Liver (tissue), 10 donors: ENCODE measurements at places on chromosomes 16 and 17.

GRCh38 chr16:57357330-57358085, 1.1 kb upstream of the CCL22 start:
- no peak for DNase-seq

- no peak for DNase-seq
Observed at GRCh38 chr16:48269011-48269410, 21.7 kb upstream of the ABCC11 start.

DNA sequence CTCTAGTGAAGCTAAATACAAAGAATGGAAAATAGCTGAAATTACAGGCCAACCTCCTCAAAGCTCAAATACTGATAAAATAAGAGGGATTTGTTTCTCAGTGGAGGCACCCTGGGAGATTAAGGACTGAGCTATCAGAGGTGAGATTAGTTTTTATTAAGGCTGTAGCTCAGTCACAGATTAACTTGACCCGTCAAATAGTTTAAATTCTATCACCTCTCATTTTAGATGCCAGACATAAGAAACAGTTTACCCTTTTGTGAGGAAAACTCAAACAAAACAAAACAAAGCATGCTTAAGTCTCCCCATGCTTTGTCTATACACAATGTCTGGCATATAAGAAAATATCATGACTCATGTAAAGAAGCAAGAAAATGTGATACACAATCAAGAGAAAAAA, 208.3 kb upstream of the PMFBP1 start:
- DNase-seq = no peak

DNA sequence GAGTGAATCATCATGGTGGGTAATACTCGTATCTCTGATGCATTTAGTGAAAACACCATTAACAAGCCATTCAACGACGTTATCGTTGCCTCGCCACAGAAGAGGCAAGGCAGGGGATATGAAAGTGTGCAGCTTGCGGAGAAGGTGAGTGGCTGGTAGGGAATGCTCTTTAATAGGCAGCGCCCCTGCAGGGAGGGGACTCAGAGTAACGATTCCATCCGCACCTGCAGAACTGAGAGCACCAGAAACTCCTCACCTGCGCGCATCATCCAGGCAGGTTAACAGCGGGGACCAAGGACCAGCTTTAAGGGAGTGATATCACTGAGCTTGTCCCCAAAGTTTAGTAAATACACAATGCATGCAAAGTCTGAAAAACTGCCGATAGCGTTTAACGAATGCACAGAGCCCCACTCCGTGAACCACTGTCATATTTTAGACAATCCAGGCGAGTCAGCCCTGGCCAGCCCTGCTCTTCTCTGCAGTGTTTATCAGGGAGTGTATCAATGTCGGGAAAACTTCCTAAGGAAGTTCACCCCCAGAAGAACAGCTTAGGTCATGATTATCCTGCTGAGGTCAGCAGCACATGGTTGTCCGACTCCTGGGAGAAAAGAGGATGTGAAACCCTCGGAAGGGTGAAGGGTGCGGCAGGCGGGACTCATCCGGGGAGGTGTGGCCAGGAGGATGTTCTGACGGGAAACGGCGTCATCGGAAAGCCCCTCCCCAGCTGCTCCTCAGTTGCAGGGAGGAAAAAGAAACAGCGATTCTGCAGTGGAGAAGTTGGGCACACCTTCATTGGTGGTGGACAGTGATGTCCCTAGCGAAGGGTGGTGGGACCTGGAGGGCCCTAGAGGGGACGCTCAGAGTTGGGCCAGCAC, 68.5 kb upstream of the DNAH17 start:
- peak; percentile 47 for DNase-seq

DNA sequence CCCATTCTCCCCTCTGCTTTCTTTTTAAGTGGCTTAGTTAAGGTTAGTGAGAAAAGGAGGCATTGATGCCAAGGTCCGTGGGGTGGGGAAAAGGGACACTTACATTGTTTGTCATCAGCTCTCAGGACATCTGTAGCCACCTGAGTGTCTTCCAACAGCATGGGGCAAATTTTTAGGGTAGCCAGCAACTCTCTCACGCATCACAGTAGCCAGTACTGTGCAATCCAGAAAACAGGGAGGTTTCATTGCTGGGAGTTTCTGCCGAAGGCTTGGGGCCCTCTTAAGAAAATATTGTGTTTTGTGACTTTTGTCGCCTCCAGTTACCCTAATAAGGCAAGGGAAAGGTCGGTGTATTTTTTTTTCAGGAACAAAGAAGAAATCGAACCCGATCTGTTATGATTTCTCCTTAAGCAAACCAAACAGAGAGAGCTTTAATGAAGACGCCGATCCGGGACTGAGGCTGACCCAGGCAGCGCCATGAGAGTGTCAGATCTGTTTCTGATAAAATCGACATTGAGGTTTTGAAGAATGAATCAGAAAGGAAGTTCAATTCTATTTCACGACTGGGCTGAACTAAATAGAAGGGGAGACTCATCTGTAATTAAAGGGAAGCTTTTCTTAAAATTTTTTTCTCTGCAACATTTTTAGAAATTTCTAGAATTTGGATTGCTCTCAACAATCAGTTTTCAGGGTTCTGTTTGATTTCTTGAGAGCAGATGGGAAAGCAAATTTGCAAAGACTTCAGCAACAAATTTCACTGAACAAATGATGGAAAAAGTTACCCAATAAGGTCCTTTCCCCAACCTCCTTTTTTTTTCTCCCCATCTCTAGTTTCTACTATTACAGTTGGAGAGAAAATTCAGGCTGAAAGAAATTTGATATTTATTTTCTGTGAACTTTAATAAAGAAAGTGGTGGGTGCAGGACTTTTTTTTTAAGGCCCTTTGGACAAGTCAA, 144.7 kb upstream of the IRX3 start:
- DNase-seq = no peak

GRCh38 chr17:62824290-62825131, 16.4 kb upstream of the MARCHF10 start:
- DNase-seq = no peak

DNA sequence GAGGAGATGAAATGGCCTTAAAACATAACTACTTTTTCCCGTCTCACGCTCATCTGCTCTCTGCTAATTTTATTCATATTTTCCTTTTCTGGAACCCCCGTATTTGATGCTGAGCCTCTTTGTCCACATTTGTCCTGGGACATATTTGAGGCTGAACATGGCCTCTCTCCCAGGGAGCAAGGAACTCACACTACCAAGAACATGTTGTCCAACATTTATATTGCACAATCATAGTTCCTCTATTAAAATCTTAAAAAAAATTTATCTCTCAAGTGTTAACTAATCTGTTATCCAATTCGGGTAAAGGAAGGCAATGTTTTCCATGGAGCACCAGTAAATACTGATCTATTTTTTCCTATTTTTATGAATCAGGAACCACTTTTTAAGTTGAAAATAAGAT, 60.2 kb downstream of the CMC2 start:
- DNase-seq = no peak

DNA sequence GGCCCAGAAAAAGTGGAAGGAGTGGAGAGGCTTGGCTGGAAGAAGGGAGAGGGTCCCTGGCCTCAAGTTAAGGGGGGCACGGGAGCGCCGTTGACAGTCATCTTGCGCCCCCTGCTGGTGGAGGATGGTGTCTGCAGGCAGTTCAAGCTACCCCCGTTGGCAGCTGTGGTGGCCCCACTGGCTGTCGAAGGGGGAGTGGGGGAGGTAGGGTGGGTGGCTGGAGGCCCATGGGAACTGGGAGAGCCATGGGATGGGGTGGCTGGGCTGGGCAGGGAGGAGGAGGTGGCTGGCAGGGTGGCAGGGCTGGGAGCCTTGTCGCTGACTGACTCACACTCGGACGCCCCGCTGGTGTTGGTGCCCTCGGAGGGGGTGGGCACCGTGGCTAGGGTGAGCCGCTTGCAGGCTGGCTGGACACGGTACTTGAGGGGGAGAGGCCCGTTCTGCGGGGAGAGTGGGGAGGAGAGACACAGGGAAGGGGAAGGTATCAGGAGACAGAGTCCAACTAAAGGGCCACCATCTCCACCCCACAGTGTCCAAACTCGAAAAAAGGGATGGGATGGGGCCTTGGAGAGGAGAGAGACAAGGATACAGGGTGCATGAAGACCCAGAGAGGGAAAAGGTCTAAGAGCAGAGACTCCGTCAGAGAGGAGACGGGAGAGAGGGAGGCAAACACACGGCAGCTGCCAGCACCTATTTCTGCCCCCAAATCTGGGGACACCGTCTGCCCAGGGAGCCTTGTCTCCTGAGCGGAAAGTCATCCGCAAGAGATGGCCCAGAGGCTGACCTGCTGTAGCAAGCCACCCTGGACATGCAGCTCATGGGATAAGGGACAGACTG, 5.2 kb downstream of the CISD3 start:
- peak; percentile 76 for DNase-seq

DNA sequence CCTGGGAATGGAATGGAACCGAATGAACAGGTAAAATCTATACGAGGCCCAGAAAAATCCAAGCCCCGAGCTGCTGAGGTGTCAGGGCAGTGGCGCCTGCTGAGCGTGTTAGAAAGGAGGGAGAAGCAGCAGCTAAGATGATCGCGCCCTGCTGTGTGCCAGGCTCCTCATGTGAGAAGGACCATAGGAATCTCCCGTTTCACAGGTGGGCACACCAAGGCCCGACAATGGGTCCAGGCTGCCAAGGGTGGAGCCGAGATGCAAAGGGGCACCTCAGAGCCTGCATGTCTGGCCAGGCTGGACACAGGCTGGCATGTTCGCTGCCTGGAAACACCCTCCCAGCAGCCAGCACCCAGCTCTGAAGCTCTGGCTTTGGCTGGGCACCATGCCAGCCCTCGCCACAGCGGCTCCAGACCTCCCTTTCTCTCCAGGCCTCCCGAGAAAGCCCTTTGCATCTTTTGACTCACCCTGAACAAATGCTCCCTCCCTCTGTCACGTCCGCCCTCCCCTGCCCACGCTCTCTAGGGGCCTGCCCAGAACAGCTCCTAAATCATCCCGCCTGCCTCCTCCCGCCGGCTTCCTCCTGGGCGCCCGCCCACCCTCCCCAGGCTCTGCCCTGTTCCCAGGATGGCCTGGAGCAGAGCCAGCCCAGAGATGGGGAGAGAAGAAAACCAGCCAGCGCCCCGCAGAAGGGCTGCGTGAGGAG, 217.8 kb upstream of the GSE1 start:
- DNase-seq = no peak

DNA sequence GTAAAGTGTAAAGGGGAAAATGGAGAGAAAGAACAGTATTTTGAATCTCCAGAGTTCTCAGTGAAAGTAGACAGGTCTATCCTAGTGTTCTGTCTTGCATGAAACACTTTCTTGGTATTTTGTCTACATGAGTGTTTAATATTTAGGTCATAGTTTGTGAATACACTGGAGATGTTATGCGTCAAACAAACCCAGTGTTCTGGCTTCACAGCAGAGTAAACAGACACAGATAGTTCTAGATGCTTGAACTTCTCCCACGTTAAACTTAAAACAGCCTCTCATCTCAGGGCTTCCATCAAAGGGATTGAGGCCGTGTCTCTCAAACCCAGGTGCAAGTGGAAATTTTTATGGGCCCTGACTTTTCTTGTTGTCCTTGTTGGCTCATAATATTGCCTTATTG, 48.3 kb downstream of the RBFOX1 start:
- DNase-seq = no peak

DNA sequence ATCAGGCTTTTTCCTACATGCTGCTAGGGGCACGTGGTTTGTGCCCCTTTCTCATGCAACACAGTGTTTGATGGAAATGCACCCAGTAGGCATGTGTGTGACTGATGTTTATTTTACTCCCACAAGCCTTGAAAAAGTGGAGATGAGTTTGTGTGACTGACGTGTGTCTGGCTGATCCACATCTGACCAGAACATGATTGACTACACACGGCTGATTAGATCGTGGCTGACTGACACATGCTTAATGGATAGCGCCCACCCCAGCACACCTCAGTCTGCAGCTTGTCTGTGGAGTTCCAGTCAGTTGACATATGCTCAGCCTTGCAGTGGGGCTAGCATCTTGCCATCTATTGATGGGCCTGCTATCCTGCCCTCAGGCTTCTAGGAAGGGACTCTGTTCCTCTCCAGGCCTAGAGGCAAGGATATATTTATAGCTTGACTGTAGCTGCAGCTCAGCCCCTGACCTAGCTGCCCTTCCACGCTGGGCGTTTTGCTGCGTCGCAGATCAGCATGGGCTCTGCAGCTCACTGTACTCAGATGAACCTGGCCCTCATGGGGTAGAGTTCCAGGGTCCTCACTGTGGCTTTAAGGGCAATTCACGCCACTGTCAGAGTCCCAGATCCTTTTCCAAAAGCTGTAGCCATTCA, 112.3 kb downstream of the HS3ST2 start:
- no peak for DNase-seq

DNA sequence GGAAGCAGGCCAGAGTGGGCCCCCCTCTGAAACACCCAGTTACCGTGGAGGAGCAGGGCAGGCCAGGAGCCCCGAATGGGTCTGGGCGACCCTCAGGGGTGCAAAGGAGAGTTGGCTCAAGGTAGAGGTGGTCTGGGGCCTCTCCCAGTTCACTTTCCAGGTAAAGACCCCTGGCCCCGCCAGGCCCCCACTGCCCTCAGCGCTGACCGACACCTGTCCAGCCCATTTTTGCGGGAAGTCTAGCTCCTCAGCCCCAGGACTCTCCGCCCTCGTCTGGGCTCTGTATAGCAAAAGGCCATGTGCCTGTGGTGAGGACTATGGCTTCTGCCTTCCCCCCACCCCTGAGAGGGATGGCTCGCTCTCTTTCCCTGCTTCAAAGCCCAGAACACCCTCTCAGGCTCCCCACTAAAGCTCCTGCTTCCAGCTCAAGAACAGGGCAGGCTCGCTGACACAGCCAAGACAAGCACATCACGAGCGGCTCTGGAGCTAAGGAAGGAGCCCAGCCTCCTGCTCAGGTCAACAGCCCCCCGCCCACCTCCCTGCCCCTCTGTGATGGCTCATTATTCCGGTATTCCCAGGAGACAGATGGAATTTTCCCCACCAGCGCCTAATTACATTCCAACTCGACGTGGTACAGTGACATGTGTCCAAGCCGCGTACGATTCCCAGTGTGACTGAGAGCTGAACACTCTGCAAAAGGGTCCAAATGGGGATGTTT, 59.4 kb downstream of the RTN4RL1 start:
- no peak for DNase-seq

- no peak for DNase-seq
Observed at GRCh38 chr16:30992276-30992780, 7.3 kb downstream of the HSD3B7 start.

DNA sequence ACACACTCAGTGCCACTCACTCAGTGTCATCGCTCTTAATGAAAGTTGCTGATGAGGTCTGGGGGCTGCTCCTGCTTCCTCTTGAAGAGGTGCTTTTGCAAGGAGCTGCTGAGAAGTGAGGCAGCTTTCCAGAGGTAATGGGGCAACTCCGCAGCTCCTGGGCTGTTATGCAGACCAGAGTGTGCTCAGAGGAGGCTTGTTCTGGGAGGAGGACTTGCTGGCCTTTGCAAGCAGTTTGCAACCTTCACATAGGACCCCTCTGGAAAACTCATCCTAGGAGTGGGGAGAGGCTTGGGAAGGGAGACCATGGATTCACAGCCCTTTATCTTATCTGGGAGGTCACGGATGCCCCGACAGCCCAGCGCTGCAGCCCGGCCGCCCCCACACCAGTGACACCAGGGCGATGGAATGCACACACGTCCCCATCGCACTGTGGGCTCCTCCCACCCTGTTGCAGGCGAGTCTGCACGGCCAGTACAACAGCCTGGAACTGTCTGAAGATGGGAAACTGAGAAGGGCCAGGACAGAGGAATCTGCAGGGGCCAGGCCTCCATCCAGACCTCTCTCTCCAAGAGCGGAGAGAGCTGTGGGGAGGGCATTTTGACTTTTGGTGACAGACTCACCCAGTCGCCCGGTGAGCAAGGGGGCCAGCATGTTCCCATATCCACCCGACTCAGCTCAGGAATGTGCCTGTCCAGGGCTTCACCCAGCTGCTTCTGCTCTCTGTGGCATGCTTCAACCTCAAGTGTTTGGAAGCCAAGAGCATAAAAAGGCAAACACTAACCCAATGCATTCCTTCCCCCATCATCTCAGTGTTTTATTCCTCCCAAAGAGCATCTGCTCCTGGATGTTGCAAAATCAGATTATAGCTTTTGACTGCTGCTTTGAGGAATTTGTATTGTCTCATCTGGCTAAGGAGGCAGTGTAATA, 78.6 kb upstream of the ZNF469 start:
- no peak for DNase-seq
